Hindlimb muscle (tissue), 1 donor: ENCODE measurements at places on chromosomes 6 and 20. TPM values are rescaled to one million over a fixed set of nuclear protein-coding genes. Genes with fewer than 3 reads are reported as not detected.

Gene DDAH2
- polyA plus RNA-seq: 128 TPM

Gene TRIM15
- polyA plus RNA-seq: not detected

Gene DACT2
- polyA plus RNA-seq: 1.6 TPM

Gene PRKN
- 4.5 TPM for polyA plus RNA-seq

Gene DAAM2
- 43.2 TPM for polyA plus RNA-seq

Gene APOM
- polyA plus RNA-seq: 3.3 TPM

Gene SCAND1
- 35.5 TPM for polyA plus RNA-seq

Gene MMS22L
- 6.0 TPM for polyA plus RNA-seq

GRCh38 chr20:6489361-6490171, 277.9 kb upstream of the BMP2 start:
- no peak for DNase-seq

GRCh38 chr6:134468633-134469032, 150.7 kb upstream of the SGK1 start:
- DNase-seq: no peak

DNA sequence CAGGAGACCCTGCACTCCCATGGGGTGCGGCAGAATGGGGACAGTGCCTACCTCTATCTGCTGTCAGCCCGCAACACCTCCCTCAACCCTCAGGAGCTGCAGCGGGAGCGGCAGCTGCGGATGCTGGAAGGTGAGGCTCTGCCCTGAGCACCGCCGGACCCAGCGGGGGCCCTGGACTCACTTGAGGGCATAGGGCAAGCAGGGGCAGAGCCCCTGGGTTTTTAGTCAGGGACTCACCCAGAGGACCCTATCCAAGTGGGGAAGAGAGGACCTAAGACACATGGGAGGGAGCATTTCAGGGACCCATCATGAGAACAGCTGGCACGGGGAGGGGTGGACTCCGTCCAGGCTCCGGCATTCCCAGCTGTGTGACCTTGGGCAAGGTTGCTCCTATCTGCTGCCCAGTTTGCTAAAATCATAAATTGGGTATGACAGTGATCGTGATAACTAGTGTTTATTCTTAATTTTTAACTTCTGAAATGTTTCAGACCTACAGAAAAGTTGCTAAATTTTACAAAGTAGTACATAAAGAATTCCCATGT, 9.8 kb downstream of the RBCK1 start:
- DNase-seq: no peak

DNA sequence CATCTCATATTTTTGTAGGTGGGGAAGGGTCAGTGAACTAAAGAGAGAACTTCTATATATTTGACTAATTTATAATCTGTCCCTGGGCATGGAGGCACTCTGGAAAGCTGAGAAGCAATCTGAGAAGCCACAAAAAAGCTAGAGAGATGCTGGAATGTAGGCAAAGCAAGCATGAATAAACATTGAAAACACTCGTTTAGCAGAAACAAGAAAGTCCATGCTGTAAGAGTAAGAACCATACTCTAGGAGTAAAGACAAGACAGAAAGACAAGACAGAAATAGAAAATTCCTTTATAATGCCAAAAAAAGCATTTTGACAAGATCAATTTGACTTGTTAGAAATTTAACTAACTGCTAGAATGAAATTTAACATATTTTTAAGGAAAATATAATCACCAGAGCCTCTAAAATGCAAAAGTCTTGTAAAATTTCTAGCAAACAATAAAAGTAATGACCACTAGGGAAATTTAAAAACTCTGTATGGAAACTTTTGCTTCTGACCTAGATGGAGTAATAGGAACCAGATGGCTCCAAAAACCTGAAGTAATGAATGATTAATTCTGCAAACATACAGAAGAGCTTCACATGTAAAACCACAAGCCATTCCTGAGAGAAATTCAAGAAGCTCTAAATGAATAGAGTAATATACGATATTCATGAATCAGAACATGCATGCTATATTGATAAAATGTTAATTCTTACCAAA, 625.7 kb upstream of the PTCHD4 start:
- no peak for DNase-seq

DNA sequence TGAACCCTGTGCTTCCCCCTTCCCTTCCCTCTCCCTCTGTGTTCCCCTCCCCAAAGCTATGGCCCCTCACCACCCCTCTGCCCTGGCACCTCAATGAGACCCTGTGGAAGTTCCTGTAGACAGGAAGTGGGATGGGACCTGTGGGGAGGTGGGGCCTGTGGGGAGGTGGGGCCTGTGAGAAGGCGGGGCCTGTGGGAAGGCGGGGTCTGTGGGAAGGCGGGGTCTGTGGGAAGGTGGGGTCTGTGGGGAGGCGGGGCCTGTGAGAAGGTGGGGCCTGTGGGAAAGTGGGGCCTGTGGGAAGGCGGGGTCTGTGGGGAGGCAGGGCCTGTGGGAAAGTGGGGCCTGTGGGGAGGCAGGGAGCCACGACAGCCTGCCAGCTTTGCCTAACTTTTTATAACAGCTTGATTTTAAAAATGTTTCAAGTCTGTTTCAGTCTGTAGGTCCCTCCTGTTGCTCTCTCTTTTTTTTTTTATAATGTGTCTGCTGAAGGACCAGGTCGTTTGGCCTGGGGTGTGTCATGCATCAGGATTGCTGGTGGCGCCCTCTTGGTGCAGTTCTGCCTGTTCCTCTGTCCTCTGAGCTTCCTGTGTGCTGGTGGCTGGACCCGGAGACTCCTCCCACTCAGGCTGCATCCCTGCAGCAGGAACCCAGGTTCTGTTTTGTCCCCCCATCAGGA, 70.5 kb upstream of the SLCO4A1 start:
- DNase-seq: no peak

DNA sequence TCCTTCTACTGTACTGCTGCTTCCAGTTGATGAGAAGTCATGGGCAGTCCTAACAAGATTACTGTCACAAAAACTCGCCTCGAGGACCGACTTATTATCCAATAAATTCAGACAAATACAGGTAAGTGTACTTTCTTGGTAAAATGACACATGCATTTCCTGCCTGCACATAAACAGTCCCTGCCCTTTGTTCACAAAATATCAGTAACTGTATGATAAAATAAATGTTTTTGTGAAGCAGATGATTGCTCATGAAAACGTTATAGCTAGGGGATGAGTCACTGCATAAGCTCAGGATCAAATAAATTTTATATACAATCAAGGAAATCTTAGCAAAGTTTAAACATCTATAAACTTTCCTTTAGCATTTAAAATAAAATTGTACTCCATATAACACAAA, 164.5 kb upstream of the RIPOR2 start:
- no peak for DNase-seq

DNA sequence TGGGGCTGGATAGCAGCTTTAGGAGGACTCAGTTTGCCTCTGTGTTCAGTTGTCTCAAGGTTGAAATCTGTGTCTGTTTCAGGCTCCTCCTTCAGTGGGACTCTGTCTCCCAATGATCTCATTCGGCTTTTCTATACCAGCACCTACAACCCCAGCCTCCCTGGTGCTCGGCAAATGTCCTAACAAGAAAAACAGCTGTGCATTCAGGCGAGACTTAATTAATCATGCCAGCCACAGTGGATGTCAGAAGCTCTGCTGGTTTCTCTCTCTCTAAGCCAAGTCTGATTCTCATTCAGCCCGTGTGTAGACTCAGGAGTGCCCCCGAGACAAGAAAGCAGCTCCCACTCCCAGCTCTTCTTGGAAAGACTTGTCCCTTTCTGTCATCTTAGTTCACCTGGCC, 46.8 kb downstream of the SUN5 start:
- no peak for DNase-seq

- DNase-seq: no peak
These were observed 4.9 kb downstream of the XPO5 start for GRCh38 chr6:43570876-43571441.

DNA sequence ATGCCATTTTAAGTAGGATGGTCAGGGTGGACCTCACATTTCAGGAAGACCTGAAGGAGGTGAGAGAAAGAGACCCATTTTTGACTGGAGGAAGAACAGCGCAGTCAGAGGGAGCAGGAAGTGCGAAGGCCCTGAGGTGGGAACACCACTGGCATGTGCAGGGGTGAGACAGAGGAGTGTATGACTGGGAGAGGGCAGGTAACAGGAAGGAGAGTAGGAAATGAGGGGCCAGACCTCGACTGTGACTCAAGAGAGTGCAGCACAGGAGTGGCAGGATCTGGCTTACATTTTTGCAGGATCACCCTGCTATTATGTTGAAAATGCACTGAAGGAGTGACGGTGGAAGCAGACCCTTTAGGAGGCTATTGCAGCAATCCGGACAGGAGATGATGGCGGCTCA, 117.7 kb upstream of the CDYL start:
- no peak for DNase-seq

DNA sequence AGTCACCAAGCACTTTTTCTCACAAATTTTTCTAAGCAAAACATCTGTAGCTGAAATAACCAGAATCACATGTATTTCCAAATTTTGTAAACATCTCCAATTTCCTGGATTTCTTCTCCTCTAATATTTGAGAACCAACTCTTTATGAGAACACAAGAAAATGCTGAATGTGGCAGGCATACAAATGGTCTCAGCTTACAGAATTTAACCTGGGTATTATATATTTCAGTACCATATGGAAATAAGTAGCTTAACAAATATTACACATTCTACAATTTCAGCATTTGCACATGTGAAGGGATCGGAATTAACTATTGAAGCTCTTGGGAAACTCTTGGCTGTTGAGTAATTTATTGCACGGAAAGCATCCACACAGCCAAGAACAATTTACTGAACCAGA, 92.5 kb downstream of the TBXT start:
- DNase-seq: no peak

DNA sequence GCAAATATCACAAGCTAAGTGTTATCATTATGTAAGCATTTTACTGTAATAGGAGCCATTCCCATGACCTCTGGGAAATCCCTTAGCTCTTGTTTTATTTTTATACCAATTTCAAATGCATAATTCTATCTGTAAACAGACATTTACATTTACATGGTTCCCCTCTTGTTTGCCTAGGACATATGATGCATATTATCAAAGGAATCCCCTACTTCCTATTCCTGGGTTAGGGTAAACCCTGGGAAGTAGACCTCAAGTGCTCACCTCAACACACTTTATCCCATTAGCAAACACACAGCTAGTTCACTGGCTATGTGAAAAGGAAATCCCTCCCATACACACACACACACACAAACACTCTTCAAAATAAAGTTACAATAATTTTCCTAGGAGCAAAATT, 27.1 kb downstream of the PDE10A start:
- DNase-seq: no peak

GRCh38 chr6:143449082-143449713, 1.3 kb downstream of the ADAT2 start:
- DNase-seq: no peak

GRCh38 chr6:12490351-12490903, 200.3 kb downstream of the EDN1 start:
- DNase-seq: no peak

- DNase-seq: no peak
These were observed 2.6 kb upstream of the IPCEF1 start for GRCh38 chr6:154359161-154359574.

- no peak for DNase-seq
These were observed 20.4 kb downstream of the IL20RA start for GRCh38 chr6:137024237-137024990.

- no peak for DNase-seq
These were observed 23.7 kb upstream of the TMEM14A start for GRCh38 chr6:52647199-52647598.
